ENCODE measurements at places on chromosomes 13 and 19.
A peak's percentile ranks its signal among the peaks of the same experiment; 100 is the strongest.

DNA sequence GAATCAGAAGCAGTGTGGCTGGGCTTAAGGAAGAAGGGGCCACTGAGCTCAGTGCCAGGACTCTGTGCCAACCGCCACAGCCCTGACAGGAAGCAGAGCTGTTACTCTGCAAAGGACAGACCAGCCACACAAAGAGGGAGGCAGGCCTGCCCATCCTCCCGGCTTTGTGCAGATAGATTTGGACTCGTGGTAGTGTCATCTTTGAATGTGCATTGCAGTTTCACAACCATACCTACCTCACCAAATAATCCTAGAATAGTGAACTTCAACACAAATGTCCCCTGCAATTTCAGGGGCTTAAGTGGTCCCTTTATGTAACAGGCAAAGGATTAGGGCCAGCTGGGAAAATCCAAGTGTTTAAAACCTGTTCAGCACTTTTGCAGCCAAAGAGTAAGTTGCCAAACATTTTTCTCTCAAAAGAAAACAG, 55.1 kb upstream of the CLDN10 start:
- no peak for DNase-seq

- DNase-seq = peak; percentile 60
Measured at GRCh38 chr13:46893798-46894560, 2.9 kb downstream of the HTR2A start.

- no peak for DNase-seq
Measured at GRCh38 chr13:113939129-113939943, 34.5 kb downstream of the C13orf46 start.

DNA sequence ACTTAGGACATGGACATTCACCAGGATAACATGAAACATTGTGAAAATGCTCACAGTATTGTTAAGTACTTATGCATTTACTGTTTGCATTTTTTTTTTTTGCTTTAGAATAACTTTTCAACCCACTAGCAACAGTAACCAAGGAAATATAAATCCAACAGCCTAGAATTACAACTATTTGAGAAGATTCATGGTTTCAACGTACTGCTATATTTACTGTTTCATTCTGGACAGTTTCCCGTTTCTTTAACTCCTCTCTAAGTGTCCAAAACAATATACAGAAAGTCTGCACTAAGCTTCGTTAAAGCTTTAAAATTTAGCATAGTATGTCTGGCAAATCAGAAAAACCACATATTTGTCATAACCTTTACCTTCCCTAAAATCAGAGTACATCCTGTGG, 2.7 kb downstream of the SMAD9 start:
- DNase-seq = no peak

DNA sequence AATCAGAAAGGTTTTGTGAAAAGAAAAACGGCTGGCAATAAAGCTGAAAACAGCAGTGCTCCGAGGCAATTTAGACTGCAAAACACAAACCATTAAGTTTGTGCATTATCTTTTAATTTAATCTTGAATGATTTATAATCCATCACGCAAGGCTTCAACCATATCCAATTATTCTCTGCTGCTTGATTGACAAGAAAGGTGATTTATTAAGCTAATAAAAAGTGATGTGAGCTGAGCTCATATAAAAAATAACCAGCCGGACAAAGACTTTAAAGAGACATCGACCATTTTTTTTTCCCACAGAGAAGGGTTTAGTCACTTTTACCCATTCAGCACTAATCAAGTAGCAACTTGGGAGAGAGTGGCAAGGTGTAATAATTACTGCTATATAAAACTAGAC, 33.6 kb downstream of the TSHZ3 start:
- no peak for DNase-seq

GRCh38 chr13:77374786-77375185, 47.9 kb upstream of the MYCBP2 start:
- DNase-seq = no peak

- DNase-seq = peak; percentile 88
Measured at GRCh38 chr19:1360818-1361461, 22.8 kb upstream of the NDUFS7 start.

- DNase-seq = peak; percentile 45
Measured at GRCh38 chr19:16342002-16342715, 17.5 kb downstream of the KLF2 start.

DNA sequence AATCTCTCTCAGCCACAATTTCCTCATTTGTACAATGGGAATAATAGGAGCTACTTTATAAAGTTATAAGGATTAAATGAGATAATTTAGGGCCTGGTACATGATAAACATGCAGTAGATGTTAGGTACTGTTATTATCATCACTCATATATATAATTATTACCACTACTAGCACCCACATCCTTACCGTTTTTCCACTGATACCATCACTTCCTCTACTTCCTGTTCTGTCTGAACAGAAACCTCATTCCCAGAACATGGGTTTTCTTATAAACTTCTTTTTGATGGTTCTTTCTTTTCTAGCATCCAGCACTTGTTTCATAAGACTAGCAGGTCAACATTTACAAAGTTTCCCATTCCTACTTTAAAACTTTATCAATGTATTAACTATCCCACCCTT, 6.3 kb downstream of the CDADC1 start:
- DNase-seq = no peak

DNA sequence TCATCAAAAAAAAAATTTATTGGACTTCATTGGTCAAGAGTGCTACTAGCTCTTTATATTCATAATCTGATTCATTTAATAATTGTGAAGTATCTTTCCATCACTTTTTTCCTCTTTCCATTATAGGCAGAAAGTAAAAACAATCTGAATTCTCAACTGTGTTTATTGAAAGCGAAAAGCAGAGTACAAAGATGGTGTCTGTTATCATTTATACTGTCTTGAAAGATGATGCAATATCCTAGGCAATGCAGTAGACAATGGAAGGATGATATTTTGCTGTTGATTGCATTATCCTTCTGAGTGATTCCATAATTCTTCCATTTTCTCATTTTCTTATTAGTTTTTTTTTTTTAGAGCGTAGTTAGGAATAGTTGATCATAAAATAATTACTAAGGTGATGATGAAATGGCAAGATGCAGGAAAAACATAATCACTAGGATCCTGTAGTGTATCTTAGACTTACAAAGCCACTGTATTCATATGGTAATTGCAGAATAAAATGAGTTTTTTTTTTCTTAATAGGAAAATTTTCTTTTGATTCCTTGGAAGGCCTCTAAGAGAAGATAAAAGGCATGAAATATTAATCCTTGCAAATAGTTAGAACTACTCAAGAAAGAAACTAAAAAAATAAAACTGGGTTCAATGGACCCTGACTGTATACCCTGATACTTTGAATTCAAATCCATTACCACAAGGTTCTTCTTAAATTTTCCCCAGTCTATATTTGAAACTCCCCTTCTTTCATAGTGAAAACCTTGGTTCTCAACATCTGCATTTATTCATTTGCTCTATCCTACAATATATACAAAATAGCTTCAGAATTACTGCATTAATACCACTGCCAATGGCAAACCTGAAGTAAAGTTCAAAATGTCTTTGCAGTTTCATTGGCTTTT, 11.6 kb downstream of the URI1 start:
- peak; percentile 9 for DNase-seq

DNA sequence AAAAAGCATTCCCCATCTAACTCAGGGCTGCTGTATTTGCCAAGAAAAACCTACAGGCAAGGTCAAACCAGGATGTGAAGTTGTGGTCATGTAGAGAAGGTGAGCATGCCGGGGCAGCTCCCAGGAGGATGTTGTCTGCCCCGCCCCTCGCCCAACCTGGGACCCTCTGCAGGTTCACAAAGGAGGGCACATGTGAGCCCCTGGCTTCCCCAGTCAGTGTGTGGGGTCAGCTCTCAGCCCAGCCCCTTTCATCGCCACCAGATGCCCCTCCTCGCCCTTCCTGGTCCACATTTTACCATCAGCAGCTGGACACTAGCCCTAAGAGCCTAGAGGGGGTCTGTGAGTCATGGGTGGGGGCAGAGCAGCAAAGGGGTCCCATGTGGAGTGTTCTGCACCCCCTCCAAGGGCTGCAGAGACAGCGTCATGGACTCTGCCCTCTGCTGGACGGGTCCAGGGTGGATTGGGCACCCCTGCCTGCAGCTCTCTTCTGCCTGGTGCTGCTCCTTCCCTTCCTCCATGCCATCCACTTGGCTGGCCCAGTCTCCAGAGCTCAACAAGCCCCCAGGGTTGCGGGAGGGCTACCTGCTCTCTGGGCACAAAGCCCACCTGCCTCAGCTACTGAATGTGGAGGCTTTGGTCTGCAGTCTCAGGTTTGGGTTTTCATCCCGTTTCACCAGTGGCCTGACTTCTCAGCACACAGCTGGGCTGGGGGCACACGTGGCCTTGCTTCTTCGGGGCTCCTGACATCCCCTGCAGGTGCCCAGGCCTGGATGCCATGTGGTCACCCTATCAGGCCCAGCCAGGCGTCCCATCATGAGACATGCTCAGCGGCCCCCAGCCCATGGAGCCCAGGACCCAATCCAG, 3.7 kb downstream of the PLEKHF1 start:
- DNase-seq = no peak

DNA sequence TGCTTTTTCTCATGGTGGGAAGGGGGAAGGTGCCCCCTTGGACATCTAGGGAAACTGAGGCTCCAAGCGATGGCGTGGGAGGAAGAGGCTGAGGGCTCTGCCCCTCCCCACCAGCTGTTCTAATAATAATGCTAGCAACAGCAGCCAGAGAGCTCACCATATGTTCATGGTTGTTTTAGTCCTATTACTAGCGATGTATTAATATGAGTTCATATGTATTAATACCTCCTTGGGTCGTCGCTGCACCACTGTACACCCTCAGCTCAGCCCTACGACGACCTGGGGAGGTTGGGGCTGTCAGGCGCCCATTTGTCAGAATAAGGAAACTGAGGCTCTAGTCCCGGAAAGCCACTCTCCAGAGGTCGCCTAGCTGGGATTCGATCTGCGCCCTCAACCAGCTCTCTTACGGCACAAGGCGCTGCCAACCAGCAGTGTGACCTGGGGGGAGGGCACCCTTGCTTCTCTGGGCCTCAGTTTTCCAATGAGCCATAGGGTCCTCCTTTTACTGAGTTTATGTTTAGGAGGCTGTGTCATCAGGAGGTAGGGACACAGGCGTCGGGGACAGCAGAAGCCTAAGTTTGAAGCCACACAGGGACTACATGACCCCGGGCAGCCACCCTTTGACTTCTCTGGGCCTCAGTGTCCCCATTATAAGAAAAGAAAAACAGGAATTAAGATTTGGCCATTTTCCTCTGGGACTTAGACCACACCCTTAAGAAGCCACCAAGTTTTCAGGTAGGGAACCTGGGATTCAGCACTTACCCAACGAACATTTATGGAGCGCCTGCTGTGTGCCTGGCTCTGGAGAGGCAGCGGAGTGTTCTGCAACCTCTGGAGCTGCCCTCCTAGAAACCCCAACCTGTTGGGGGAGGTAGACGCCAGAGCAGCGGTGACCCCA, 664 bp downstream of the MAST3 start:
- DNase-seq = no peak

DNA sequence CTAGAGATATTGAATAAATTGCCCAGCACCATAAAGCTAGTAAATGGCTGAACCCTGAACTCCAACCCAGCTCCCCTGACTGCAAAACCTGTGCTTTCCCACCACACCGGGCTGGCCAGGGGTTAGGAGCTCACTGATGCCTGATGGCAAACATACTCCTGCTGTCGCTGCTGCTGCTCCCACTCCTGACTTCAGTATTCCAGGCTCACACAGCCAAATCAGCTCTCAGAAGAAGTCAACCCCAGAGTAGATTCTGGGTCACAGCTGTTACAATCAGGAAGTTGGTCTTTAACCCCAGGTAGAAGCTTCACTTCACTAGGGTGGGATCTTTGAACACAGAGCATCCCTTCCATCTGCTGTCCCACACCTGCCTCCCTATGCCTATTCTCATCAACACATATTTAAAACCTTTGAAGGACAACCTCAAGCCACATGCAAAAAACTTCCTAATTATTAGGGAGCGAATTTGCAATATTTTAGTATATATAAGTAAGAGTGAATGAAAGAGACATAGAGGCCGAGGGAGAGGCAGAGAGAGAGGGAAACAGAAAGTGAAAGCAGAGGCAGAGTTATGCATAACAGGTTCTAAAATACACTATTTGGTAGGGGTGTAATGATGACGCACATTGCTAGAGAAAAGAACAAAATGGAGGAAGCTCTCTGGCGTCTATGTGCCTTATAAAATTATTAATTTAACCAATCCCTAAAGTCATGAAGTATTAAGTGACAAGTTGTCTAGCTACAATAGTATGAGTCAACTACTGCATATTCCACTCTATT, 99.4 kb upstream of the SERP2 start:
- peak; percentile 52 for DNase-seq

- no peak for DNase-seq
Measured at GRCh38 chr19:56900573-56901097, 60.1 kb upstream of the PEG3 start.

GRCh38 chr19:56162258-56162657, 13.6 kb upstream of the GALP start:
- no peak for DNase-seq

- DNase-seq = no peak
Measured at GRCh38 chr13:81888855-81889254, 1547.9 kb upstream of the SPRY2 start.

All from fibroblast of skin of abdomen (primary cell).